ENCODE measurements at places on chromosomes 6 and 20. TPM values are rescaled to one million over a fixed set of nuclear protein-coding genes. Genes with fewer than 3 reads are reported as not detected.

DNA sequence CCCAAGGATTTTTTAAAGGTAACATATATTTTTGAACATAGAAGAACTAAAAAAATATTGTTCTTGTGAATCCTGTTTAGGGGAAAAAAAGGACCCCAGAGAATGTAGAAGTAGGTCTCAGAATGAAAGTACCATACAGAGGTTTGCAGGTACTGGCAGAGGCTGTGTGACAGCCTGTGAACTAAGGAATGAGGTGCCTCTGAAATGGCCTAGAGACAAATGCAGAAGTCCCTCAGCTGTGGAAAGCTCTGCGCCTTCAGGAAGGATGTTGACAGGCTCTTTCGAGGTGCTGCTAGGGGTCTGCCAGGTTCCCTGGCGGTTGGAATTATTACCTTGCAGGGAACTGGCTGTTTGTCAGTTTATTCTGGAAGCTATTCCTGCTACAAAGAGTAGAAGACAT, 8.6 kb upstream of the TUBB2B start:
- no peaks in the 10 kb centered on the region for H3K27me3 ChIP-seq
- no peak for DNase-seq
- no peaks in the 10 kb centered on the region for H3K4me1 ChIP-seq
- no peak overlapping the region for H3K27ac ChIP-seq

GRCh38 chr6:170221753-170222400, 69.0 kb downstream of the DLL1 start:
- H3K27me3 ChIP-seq = peaks cover 24% of the 10 kb centered on the region
- no peak for DNase-seq
- no peaks in the 10 kb centered on the region for H3K4me1 ChIP-seq
- no peak overlapping the region for H3K4me3 ChIP-seq
- no peak overlapping the region for H3K27ac ChIP-seq

- no peaks in the 10 kb centered on the region for H3K4me1 ChIP-seq
- H3K27ac ChIP-seq = no peak overlapping the region
- no peaks in the 10 kb centered on the region for H3K27me3 ChIP-seq
- no peak for DNase-seq
- H3K36me3 ChIP-seq = no peaks in the 10 kb centered on the region
Observed at GRCh38 chr6:108250240-108250866, 10.5 kb downstream of the SNX3 start.

- no peak for DNase-seq
- no peaks in the 10 kb centered on the region for H3K4me1 ChIP-seq
- H3K27me3 ChIP-seq = no peaks in the 10 kb centered on the region
- no peak overlapping the region for H3K4me3 ChIP-seq
Observed at GRCh38 chr6:127818149-127818548, 82.7 kb downstream of the THEMIS start.

GRCh38 chr6:149901444-149902140, 3.7 kb upstream of the RAET1E start:
- no peak overlapping the region for H3K4me3 ChIP-seq
- H3K27ac ChIP-seq = no peak overlapping the region
- H3K36me3 ChIP-seq = no peaks in the 10 kb centered on the region
- H3K4me1 ChIP-seq = peaks cover 16% of the 10 kb centered on the region
- no peak for DNase-seq

DNA sequence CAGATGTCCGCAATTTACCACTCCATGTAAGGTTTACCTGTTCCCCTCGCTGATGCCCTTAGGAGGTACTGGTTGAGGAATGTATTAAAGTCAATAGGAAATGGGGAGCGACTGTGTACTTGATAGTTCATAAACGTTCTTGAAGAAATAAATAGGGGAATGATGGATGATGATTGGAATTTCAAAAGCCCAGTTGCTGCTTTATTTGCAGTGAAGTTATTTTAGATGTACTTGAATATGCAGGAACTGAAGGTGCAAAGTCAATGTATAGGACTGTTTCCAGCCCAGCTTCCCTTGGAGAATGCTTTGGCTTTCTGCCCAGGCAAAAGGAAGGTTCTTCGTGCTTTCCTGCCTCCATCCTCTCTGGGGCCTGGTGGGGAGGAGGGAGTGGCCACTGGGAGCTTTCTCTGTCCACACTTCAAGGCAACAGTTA, 19.8 kb downstream of the ADGRF5 start:
- peaks cover 75% of the 10 kb centered on the region for H3K36me3 ChIP-seq
- H3K4me3 ChIP-seq = no peak overlapping the region
- peaks cover 7% of the 10 kb centered on the region for H3K4me1 ChIP-seq
- DNase-seq = no peak
- no peak overlapping the region for H3K27ac ChIP-seq
- H3K27me3 ChIP-seq = no peaks in the 10 kb centered on the region

DNA sequence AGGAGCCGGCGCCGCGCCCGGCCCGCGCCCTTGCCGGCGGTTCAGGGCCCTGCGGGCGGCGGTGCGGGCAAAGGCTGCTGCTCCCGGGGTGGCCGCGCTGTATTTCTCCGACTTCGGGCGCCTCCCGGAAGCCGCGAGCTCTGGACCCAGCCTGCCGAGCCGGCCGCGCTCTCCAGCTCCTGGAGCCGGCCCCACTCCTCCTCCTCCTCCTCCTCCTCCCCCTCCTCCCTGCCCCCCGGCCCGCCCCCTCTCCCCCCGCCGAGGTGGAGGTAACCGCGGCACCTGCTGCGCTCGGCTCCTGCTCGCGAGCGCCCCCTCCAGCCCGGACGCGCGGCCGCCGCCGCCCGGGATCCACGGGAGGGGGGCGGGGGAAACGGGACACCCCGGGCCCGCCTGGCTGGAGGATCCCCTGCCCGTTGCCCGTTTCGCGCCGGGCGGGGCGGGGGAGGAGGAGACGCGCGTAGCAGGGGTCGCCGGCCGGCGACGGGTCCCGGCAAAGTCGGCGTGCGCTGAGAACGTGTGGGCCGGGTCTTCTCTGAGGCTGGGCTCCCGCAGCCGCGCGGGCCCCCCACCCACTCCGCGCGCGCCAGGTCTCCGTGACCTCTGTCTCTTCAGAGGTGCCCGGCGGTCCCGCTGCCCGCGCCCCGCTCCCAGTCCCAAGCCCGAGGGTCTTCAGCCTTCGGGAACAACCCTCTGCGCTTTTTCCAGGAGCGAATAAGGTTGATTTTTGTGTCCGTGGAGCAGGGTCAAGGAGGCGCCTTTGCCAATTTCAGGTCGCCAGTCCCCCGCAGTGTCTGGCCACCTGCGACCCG, at the start of gene SLC22A23:
TSS of gene SLC22A23 (minus strand) at position 153 of the 812 bp plus-strand sequence. CDS start 491 bp downstream, outside the sequence.
- H3K27me3 ChIP-seq = no peaks in the 10 kb centered on the region
- H3K36me3 ChIP-seq = no peaks in the 10 kb centered on the region
- DNase-seq = peak; percentile 83
- H3K4me3 ChIP-seq = peak within 1 kb of the TSS; percentile 84

- H3K4me3 ChIP-seq = no peak overlapping the region
- no peak for DNase-seq
- H3K27me3 ChIP-seq = peaks cover 92% of the 10 kb centered on the region
- no peak overlapping the region for H3K27ac ChIP-seq
Observed at GRCh38 chr20:31859266-31859997, 10.9 kb downstream of the DUSP15 start.

- H3K27me3 ChIP-seq = no peaks in the 10 kb centered on the region
- H3K4me3 ChIP-seq = no peak overlapping the region
- peaks cover 11% of the 10 kb centered on the region for H3K4me1 ChIP-seq
- DNase-seq = no peak
- no peaks in the 10 kb centered on the region for H3K36me3 ChIP-seq
Observed at GRCh38 chr6:14818422-14818884, 427.4 kb upstream of the JARID2 start.

- no peak for DNase-seq
- H3K36me3 ChIP-seq = no peaks in the 10 kb centered on the region
- H3K4me1 ChIP-seq = no peaks in the 10 kb centered on the region
- no peak overlapping the region for H3K4me3 ChIP-seq
- H3K27ac ChIP-seq = no peak overlapping the region
Observed at GRCh38 chr6:37731888-37732287, 34.2 kb upstream of the MDGA1 start.

DNA sequence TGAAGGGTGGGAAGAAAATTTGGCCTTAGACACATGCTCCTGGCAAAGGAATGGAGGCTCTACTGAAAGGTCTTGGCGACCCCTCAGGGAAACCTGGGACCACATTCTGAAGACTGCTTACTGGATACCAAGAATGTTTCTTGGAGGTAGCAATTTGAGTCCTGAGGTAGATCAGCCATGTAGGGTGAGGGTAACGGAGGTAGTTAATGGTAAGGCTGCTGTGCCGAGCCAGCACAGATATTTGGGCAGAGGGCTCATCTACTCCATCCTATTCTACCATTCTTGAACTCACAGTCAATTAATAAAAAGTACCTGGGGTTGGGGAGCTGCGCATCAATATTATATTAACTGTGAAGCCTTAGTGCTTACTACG, 401 bp upstream of the PHF3 start:
- no peak overlapping the region for H3K27ac ChIP-seq
- H3K4me3 ChIP-seq = peak overlapping the region; percentile 68
- no peak for DNase-seq
- H3K36me3 ChIP-seq = no peaks in the 10 kb centered on the region

DNA sequence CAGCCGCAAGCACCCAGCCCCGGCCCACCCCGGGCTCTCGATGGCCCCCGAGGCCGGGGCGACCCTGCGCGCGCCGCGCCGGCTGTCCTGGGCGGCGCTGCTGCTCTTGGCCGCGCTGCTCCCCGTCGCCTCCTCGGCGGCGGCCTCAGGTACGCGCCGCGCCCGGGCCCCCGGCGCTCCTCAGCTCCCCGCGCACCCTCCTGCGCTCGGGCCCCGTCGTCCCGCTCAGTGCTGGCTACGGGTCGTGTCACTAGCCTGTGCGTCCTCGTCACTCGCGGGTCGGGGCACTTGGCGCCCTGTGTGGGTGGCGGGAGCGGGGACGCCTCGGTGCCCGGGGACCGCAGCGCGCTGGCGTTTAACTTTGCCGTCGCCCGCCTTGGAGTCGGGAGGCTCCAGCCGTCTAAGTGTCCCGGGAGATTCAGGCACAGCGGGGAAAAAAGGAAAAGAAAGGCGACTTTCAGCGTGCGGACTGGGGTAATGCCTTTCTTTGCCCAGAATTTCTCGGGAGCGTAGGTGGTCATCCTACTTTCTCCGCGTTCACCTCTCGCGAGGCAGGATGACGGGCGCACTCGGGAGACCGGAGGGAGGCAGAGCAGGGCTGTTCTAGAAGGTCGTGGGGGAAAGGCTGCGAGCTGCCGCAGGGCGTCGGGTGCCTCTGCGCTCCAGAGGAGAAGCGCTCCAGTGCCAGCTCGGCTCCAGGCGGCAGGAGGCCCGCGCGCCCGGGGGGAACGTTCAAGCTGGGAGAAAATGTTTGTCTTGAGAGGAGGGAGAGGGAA, 545 bp downstream of the FNDC1 start:
- H3K27ac ChIP-seq = no peak overlapping the region
- peaks cover 72% of the 10 kb centered on the region for H3K27me3 ChIP-seq
- H3K4me1 ChIP-seq = no peaks in the 10 kb centered on the region
- no peak for DNase-seq
- no peak overlapping the region for H3K4me3 ChIP-seq

GPR6 gene
- not detected for total RNA-seq

CST2 gene
- not detected for total RNA-seq

CALHM5 gene
- total RNA-seq = not detected

RNF8 gene
- 17.5 TPM for total RNA-seq
